ENCODE measurements at places on chromosomes 5 and 9.

DNA sequence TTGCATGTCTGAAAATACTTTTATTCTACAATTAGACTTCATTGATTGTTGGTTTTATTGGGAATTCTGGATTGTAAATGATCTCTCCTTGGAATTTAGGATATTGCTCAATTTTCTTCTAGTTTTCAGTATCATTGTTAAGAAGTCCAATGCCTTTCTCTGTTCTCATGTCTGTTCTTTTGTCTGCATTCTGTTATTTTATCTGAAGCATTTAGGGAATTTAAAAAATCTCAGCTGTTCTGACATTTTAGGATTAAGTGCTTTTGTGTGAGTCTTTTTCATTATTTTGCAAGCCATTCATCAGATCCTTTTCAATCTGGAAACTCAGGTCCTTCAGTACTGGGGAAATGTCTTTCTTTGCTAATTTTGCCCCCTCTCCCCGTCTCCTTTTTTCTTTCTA, 4.4 kb upstream of the FER start:
- no peak for DNase-seq

- DNase-seq = no peak
These were observed 24.2 kb downstream of the SLC1A1 start for GRCh38 chr9:4514252-4515128.

DNA sequence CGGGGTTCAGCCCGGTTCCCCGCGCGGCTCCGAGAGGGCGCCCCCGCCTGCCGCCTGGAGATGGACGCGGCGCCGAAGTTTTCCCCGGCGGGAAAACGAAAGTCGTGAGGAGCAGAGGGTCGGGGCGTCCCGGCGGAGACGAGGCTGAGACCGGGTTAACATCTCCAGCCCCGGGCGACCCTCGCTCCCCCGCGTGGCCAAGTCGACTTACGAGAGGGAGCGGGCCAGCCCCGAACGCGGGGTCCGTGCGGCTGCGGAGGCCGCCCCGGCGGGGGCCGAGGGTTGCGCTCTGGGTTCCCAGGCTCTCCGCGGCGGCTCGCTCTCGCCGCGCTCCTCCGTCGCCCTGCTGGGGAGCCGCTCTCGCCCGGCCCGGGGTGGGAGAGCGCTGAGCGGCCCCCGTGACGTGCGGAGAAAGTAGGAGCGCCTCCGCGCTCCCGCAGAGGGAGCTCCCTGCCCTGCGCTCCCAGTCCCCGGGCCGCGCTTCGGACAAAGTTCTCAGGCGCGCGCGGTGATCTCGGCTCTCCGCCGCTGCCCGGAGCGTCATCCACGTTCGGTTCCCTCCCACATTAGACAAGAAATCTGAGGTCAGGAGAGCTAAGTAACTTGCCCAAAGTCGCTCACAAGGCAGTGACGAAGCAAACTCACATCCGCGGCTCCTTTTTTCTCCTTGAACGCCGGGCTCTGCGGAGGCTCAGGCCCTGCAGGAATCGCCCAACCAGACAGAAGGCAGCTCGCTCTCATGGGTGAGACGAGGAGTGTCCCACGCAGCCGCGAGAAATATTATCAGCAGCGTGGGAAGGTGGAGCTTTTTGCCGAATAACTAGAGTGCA, 1.2 kb upstream of the GCNT4 start:
- peak; percentile 50 for DNase-seq

GRCh38 chr9:113398796-113399195, 2.3 kb downstream of the ALAD start:
- no peak for DNase-seq

- no peak for DNase-seq
These were observed 14.9 kb downstream of the FAM163B start for GRCh38 chr9:133594310-133594709.

DNA sequence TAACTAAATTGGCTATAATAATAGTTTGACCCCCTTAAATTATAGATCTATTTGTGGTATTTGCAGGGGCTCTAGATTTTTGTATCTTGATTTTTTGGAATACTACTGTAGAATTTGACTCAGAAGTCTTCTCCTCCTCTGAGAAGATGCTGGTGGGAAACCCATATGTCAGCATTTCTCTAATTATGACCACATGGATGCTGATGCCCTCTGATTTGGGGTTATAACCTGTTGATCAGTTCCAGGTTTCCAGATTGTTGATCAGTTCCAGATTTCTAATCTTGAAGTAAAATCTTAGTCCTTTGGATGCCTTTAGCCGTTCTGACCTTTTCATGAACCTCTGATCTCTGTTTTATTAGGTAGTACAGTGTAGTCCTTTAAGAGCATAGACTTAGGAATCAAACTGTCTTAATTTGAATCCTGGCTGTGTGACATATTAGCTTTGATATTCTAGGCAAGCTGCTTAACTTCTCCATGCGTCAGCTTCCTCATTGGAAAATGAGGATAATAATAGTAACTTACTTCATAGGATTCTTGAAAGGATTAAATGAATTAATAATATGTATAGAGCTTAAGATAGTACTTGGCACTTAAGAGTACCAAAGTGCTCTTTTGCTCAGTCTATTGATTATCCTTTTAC, 8.1 kb downstream of the FSD1L start:
- no peak for DNase-seq

DNA sequence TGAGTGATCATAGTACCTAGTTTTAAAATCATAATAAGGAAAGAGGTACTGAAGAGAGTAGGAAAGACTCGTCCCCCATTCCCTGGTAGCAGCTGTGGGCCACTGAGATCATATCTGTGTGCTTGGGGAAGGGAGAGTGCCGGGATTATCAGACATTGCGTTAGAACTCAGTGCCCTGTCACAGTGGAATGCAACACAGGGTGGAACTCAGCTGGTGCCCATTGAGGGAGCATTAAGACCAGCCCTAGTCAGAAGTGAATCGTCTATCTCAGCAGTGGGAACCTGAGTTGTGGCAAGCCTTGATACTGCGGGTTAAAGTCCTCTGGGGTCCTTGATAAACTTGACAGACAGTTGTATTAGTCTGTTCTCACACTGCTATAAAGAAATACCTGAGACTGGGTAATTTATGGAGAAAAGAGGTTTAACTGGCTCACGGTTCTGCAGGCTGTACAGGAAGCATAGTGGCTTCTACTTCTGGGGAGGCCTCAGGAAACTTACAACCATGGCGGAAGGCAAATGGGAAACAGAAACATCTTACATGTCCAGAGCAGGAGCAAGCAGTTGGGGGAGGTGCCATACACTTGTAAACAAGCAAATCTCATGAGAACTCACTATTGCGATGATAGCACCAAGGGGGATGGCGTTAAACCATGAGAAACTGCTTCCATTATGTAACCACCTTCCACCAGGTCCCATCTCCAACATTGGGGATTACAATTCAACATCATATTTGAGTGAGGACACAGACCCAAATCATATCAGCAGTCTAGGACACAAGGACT, 33.1 kb downstream of the NDUFAF2 start:
- DNase-seq = no peak

- no peak for DNase-seq
These were observed 26.4 kb downstream of the PDCD1LG2 start for GRCh38 chr9:5536684-5537083.

- DNase-seq = no peak
These were observed 259.3 kb downstream of the CEMIP2 start for GRCh38 chr9:71509054-71509453.

GRCh38 chr9:128733256-128733655, 9.3 kb upstream of the ZDHHC12 start:
- no peak for DNase-seq

DNA sequence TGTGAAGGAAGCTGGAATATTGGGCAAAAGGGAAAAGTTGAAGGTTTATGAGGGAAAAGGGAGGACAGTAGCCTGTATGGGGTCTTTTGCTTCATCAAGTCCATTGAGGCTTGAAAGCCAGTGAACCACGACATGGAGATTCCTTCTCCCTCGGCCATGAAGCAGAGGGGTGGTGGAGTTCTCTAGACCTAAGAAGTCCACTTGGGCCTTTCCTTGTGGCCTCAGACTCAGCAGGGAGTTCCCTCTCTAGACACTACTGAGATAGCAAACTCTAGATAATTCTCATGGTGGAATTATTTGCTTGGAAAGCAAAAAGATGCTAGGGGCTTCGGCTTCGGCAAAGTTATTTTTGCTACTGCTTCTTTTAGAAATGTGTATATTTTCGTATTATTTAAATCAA, 78.5 kb downstream of the FOXD1 start:
- no peak for DNase-seq

GRCh38 chr5:170437621-170438375, 48.6 kb upstream of the KCNMB1 start:
- DNase-seq = no peak

DNA sequence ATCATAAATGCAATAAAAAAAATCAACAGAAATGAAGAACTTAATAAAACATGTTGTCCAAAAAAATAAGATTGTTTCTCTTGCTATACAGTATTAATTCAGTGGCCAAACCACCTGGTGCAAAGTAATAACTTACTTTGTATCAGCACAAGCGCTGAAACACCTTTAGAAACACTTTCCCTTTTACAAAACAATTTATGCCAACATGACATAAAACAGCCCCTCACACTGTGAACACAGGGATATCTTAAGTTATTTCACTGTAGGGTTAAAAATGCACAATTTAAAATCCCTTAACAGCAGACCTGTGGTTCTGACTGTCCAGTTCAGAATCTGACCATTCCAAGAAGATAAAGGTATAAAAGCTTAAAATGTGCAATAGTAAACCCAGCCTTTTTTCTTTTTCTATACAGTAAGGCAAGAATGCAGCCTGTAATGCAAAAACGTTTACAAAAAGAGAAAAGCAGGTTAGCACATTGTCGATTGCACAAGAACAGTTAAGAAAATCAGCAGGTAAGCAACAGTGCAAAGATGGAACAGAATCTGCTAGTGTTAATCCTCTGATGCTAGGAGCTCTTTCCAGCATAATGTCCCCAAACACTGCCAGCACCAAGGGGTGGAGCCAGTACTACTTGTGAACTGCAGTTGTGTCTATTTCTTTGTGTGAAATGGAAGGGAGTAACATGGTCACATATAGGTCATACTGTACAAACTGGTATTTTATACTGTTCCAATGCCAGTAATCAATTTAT, 21.6 kb downstream of the RAB14 start:
- DNase-seq = no peak

GRCh38 chr5:52892242-52892878, 96.8 kb upstream of the ITGA2 start:
- no peak for DNase-seq

DNA sequence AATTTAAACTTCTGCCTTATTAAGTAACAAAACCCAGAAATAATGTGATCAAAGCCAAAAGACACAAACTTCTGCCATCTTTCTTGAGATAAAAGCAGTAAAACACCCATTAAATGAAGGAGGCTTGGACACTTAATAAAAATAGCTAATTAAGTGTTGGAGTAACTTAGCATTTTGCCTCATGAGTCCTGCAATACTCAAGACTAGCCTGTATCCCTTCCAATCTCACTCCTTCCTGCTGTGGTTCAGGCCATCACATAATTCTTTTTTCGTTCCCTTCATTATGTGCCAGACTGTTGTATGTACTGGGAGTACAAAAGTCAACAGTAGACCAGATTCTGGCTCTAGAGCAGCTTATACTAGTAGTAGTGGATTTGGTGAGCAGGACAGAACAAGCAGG, 250.2 kb downstream of the NFIB start:
- no peak for DNase-seq

GRCh38 chr9:33467526-33467925, 6.2 kb downstream of the NOL6 start:
- no peak for DNase-seq

GRCh38 chr5:164153469-164154172, 648.2 kb downstream of the MAT2B start:
- no peak for DNase-seq

DNA sequence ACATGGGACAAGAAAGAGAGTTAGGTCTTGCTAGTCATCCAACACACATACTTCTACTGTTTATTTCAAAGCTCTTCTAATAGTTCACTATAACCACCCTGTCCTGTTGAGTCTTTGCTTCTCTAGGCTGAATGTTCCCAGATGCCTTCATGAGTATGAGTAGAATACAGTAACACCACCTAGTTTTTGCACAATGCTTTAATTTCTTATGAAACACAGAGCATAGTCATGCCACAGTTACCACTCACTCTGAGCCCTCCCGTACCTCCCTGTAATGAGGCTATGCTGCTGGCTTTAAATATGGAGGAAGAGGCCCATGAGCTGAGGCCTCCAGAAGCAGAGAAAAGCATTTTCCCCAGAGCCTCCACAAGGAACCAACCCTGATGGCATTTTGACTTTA, 75.0 kb upstream of the SLC1A3 start:
- no peak for DNase-seq

GRCh38 chr9:119003882-119004617, 365.2 kb downstream of the BRINP1 start:
- DNase-seq = no peak

- peak; percentile 87 for DNase-seq
These were observed 15.0 kb downstream of the GLIPR2 start for GRCh38 chr9:36151316-36152210.

DNA sequence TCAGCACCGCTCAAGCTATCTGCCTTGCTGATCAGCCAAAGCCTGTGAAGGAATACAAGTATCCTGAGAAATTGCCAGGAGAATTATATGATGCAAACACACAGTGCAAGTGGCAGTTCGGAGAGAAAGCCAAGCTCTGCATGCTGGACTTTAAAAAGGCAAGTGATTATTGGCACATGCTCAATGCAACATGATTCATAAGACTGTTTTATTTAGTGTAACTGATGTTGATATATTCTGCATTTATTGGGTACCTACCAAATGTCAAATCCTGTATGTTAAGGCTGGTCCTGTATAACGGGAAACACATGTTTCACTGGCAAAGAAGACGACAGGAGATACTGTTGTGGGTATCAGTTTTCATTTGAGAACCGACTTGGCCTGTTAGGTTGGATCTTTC, 69.0 kb downstream of the ADAMTS16 start:
- DNase-seq = no peak

DNA sequence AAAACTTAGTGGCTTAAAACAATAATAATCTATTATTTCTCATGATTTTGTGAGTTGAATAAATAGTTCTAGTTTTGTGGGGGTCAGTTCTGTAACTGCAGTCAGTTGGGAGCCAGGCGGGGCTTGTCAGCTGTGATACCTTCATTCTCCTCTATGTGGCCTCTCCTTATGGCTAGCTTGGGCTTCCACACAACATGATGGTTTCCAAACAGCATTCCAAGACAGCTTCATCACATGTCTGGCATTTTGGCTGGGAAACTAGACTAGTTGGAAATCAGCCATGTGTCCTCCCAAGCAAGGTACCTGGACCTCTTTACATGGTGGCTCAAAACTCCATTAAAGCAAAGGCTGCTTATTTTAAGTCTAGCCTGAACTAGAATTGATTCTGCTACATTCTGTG, 61.4 kb upstream of the RANBP3L start:
- no peak for DNase-seq

Measured in activated CD4-positive, alpha-beta T cell treated with anti-CD3 and anti-CD28 coated beads, Interleukin-2, amount 50 U/mL, for 4 hours (primary cell).